ENCODE measurements at places on chromosomes 5 and 9.

GRCh38 chr5:81370912-81371311 is 23.0 kb downstream of the ACOT12 start:
- no peak for DNase-seq

- no peak for DNase-seq
These were observed 143.1 kb upstream of the KLF4 start for GRCh38 chr9:107632661-107633060.

GRCh38 chr5:173970878-173971650 is 17.9 kb upstream of the C5orf47 start:
- no peak for DNase-seq

DNA sequence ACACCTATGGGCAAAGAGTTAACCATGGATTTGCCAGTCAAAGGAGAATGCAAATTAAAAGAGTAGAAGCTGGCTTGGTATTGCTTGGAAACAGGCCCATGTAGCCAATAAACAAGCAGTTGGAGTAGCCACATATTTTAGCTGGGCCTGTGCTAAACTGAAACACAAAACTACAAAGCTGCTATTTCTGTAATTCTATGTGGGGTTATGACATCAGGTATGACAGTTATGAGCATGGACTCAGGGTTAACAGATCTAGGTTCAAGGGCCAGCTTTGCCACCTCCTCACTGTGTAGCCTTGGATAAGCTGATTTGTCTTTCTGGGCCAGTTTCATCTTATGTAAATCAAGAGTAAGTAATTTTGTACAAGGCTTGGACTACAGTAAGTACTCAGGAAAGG is 142.7 kb downstream of the PIP5K1B start:
- no peak for DNase-seq

GRCh38 chr9:16680541-16680940 is 189.9 kb downstream of the BNC2 start:
- no peak for DNase-seq

DNA sequence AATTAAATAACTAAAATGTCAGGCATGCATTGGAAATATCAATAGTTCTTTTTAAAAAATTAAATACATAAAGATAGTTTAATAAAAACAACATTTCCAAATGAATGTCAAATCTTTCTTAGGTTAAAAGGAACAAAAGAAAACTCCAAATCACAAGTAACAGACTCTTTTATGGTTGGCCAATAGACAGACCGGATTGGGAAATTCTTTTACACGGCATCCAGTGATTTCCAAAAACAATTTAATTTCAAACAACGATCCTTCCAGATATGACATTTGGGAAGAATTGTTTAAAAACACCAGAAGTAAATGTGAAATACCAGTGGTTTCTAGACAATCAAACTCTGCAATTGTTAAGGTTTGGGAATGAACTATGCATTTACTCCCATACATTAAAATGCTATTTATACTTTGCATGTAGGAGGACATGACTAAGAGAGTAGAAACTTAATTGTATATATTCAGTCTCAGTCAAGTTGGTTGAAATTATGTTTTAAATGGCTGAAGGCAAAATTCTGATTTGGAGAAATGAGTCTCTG is 32.8 kb downstream of the ZNF474 start:
- no peak for DNase-seq

GRCh38 chr5:107352576-107352975 is 318.2 kb downstream of the EFNA5 start:
- no peak for DNase-seq

GRCh38 chr5:152269533-152269932 is 135.5 kb downstream of the NMUR2 start:
- no peak for DNase-seq

- DNase-seq = no peak
These were observed 12.2 kb downstream of the FPGS start for GRCh38 chr9:127814619-127815511.

DNA sequence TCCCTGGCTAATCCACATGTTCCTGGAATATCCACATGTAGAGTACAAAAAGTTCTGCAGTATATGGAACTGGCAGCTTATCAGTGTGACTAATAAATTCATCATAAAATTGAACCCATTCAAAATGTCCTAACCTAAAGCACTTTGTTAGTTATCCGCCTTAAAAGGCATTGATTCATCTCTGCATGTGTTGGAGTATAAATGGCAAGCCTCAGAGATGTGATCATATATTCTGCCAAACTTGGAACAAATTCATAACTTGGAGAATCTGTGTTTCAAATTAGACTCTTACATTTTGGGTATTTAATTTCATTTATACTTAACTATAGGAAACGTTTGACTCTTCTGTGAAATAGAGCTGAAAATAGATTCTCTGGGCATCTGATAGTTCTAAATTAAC is 25.2 kb upstream of the NREP start:
- no peak for DNase-seq

DNA sequence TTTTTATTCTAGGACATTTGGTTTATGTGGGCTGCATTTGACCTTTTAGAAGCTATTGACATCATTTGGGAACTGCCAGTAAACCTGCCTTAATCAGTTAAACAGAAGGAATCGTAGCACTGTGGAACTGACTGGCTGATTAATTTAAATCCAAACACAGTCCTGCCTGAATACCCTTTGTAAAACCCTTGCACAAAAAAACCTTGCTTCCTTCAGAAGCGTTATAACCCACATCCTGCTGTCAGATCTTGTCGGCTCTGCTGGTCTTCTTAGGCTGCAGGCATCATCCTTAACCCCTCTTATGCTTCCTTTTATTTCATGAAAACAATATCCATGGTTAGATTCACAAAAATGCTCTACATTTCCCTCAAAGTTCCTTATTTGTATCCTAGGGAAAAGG is 46.3 kb downstream of the PAM start:
- no peak for DNase-seq

DNA sequence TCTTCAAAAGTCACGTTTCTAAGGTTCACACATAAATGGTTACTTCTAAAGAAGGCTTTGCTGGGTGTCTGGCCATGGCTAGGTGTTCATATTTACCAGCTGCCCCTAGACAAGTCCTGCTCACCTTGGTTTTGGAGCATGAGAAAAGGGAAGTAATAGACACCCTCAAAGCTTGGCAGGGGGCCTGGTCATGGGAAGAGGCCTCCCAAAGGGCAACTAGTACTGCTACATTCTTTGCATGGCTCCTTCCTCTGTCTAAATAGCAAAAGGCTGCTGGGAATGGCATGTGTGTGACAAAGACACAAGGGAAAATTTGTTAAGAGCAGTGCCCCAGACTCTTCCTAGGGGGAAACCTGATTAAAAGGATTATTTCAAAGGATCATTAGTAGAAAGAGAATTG is 93.4 kb downstream of the NRG2 start:
- no peak for DNase-seq

DNA sequence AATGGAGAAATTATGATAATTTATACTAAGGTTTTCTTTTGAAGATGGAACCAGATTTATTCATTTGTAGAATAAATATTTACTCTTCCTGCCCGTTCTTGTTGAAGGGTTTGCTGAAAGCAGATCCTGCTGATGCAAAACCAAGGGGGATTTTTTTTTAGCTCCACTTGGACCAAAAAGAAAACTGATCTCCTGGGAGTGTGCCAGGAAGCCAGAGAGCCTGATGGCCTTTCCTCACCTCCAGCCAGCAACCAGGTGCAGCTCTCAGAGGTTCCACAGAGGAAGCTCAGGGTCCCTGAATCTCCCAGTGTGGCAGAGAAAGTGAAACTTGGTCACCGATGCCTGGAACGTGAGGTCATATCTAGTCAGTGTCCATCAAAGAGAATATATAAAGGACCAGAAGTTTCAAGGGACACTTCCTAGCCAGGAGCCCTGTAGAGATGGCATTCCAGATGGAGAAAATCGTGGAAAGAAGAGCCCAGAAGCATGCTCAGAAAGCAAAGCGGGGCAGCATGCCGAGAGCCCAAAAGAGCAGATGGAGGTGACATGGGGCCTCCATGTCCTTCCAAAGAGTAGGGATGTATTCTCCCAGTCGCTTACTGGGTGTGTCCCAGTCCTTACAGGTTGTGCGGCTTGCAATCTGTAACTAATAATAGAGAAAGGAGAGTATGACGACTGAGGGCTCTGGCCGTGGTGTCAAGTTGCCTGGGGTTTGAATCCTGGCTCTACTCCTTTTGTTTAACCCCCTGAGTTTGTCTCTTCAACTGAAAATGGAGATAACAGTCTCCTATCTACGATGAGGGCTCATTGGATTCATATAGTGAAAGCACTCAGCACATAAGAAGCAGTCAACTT is 12.2 kb downstream of the AFAP1L1 start:
- DNase-seq = no peak

DNA sequence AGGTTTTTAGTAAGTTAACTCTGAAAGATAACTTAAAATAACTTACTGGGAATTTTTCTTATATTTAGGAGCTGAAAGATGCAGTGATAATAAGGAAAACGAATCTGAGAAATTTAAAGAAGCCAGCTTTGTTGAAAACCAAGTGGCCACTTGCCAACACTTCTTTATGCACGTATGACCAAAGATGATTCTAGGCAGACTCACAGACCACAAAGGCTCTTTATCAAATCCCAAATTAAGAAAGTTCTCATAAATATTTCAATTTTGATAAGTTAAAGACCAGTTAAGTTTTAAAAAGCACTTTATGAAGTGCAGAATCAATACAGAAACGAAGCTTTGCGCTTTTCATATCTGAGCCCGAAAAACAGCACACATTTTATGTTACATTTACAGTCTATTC is 1.5 kb downstream of the AFF4 start:
- DNase-seq = peak; percentile 22

DNA sequence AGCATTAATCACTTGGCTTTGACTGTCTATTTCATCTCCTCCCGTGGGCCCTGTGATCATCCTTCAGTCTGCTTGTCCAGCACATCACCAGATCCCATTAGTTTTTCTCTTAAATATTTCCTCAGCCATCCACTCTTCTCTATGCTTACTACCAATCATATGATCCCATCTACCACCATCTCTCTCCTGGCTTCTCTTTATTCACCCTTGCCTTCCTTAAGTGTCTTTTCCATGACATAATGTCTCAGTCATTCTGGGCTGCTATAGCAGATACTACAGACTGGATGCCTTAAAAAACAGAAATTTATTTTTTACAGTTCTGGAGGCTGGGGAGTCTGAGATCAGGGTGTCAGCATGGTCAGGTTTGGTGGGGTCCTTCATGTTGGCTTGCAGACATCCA is 208.4 kb upstream of the PPP1R2B start:
- DNase-seq = no peak

DNA sequence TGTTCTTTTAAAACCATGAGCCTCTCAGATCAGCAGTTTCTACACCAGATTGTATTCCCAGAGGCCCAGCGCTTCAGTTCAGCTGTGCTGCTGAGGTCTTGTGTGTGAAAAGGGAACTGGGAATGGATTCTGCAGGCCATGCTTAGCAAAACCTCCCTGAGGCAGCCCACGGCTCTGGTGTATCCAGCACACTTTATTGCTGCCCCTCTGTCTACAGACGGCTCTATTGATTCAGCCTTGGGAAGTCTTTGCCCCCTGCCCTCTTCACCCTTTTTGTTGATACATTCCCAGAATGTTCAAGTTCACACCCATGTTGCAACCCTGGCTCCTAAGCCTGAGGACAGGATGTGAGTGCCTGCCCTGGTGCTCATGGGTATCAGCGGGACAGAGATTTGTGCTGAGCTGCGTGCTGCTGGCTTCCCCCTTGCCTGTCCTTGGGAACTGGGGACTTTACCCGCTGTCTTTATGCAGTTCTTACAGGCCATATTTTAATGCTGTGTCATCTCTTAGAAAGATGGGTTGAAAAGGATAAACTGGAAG is 37.3 kb downstream of the ARHGAP26 start:
- no peak for DNase-seq

- no peak for DNase-seq
These were observed 20.0 kb upstream of the VDAC1 start for GRCh38 chr5:134024811-134025210.

DNA sequence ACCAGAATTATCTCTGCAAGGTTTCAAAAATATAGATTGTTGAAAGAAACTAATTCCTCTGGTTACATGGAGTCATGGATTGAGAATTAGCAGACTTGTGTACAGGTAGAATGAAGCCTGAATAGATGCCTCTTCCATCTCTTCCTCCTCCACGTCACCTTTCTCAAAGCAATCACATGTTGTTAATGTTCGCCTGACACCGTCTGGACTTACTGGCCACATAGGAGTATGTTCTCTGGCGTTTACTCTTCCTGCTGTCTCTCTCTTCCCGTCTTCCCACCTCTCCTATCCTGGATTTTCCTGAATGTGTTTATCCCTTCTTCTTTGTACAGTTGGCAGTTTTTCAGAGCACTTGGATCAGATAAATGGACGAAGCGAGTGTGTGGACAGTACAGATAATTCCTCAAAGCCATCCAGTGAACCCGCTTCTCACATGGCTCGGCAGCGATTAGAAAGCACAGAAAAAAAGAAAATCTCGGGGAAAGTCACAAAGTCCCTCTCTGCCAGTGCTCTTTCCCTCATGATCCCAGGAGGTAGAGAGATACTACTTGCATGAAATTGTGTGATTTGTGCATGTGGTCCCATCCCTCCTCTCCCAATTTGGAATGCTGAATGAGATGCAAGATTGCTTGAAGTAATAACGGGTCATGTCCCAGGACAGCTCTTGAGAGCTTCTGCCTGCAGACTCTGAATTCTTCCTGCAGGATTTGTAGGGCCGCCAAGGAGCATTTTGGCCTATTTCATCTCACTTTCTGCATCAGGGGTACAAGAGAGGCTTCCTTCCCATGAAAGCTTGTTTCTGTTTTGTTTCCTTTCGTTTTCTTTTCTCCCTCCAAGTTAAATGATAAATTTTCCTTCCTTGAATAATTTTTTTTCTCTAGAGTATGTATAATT is 47.3 kb downstream of the CD180 start:
- no peak for DNase-seq

GRCh38 chr5:81842795-81843398 is 92.0 kb upstream of the SSBP2 start:
- DNase-seq = no peak

- DNase-seq = no peak
These were observed 186.3 kb downstream of the NR3C1 start for GRCh38 chr5:143217065-143217803.

GRCh38 chr5:43376496-43377140 is 35.6 kb downstream of the CCL28 start:
- no peak for DNase-seq

DNA sequence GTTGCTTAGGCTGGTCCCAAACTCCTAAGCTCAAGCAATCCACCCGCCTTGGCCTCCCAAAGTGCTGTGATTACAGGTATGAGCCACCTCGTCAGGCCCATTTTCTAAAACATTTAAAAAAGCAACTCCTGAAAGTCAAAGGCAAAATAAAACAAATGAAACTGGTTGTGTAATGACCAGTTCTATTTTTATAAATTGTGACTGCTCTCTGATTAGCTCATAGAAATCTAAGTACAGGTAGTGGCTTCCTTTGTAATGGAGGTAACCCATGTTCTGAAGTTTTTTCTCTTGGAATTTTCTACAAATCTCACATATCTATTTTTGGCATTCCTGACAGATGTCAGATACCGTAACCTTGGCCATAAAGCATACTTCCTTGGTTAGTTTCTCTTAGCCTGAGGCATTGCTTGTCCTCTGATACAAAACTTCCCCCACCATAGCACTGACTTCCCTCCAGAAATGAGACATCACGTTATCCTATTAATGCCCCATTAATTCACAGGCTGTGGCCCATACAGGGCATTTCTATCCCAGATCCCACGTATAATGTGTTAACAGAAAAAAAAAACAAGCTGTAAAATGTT is 14.1 kb upstream of the AK3 start:
- no peak for DNase-seq

GRCh38 chr5:150836064-150836463 is 10.3 kb upstream of the IRGM start:
- no peak for DNase-seq

GRCh38 chr9:106970219-106970975 is 107.4 kb downstream of the ZNF462 start:
- no peak for DNase-seq
